NCI-H2171 treated with DMSO at 0.1 percent for 48 hours (cell line): ENCODE measurements at places on chromosomes 3 and 15.

GRCh38 chr3:51722362-51722761 is 15.5 kb downstream of the GRM2 start:
- no peak for DNase-seq

DNA sequence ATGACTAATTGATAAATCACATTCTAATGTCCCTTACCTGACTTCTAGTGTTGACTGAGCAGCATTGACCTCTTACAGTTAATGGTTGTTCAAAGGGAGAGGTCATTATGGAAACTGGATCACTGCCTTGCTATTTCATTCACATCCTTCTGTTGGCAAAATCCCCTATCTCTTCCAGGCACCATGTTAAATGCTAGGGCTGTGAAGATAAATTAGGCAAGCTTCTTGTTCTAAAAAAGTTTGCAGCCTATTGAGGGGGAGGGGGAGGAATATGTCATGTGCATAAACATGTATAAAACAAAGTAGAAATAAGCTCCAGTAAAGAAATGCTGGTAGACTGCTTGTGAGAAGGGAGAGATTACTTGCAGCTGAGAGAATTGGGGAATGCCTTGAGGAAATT is 84.8 kb upstream of the MLF1 start:
- no peak for DNase-seq

GRCh38 chr15:96345560-96346399 is 15.3 kb downstream of the NR2F2 start:
- no peak for DNase-seq

- no peak for DNase-seq
Measured at GRCh38 chr3:13242364-13242737, 169.1 kb upstream of the IQSEC1 start.

GRCh38 chr3:48016301-48016973 is at the start of gene MAP4:
TSS of gene MAP4 (minus strand) at chr3:48016416. CDS start at chr3:47998860, 17,556 bp downstream.
- DNase-seq: no peak
